ENCODE measurements at places on chromosomes 11 and 22.

DNA sequence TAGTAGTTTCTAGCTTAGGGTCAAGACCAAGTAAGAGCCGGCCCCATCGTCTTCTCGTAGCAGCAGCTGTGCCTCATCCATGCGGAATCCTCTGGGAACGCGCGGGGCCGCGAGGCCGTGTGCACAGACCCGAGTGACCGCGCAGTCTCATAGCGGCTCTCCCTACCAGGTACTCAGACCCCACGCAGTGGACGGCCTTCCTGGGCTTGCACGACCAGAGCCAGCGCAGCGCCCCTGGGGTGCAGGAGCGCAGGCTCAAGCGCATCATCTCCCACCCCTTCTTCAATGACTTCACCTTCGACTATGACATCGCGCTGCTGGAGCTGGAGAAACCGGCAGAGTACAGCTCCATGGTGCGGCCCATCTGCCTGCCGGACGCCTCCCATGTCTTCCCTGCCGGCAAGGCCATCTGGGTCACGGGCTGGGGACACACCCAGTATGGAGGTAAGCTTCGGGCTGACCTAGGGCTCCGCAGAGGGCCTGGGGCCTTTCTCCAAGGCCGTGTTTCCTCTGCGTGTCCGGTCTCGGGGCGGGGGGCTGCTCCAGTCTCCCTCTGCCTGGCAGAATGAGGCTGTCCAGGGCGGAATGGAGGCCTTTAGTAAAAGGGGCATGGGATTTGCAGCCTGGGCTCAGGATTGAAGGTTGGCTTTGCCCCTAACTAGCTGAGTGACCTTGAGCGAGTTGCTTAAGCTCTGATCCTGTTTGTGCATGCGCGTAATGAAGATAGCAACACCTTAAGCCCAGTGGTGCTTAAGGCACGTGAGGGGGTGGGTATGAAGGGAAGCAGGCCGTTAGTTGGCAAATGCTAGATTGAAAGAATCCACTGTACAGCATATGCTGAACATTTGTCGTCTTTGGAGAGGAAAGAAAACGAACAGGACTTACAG lies 48.9 kb downstream of the ST14 start:
- DNase-seq = no peak

DNA sequence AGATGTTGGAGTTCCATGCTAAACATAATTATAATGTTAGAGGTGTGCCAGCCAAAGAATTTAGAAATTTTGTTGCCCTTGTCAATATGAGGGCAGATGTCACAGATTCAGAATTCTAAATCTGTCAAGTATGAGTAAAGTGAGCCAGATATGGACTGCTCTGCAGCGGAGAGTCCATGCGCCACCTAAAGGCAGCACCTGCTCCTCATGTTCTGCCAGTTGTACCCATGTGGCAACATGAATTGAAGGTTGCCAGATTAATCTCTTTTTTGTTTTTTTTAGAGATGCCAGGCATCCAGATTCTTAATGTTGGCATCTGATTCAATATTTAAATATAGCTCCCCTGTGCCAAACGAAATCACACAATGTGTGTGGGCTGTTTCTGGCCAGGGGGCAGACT lies 678.6 kb upstream of the ANO5 start:
- DNase-seq = no peak

- no peak for DNase-seq
Measured at GRCh38 chr11:38446336-38446735, 1848.3 kb upstream of the RAG2 start.

- no peak for DNase-seq
Measured at GRCh38 chr11:85961930-85962363, 106.8 kb downstream of the CCDC83 start.

DNA sequence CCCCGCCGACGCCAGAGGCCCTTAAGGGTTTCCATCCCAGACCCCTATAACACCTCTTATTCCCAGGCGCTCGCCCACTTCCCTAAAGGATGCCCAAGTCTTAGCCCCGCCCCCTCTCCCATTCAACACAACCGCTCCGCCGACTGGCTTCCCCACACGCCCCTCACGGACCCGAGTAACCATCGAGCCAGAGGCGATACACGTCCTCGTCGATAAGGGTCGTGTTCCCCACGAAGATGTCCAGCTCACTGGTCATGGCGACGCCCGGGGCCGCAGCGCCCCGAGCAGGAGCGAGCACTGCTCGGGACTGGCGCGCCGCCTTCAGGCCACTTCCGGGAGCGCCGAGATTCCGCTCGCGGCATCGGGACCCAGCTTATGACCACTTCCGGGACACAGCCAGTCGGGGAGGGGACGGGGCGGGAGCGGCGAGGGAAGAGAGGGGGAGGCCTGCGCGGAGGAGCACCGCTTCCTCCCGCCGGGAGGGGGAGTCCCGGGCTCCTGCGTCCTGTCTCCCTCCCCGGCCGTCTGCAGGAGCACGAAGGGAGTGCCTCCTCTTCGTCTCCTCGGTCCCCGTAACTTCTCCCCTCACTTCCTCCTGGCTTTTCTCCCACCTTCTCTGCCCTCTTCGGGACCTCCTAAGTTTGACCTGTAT lies at the start of gene FIBP:
TSS of gene FIBP (minus strand) at position 309 of the 652 bp plus-strand sequence. CDS start at position 256, 53 bp downstream.
- DNase-seq = peak; percentile 87

DNA sequence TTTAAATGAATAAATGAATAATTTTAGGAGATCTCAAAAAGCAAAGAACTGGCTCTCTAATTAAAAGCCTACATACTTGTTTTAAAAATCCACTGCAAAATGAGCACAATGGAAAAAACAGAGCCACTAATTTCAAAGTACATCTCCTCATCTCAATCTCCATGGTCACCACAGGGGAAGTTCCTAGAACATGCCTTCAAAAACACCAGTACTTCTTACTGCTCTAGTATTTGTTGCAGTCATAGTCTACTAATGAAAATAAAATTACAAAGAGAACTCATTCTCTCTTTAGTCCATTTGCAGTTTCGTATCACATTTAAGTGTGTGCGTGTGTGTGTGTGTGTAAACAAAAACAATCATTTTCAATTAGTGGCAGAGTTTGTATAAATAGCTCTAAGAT lies 54.0 kb downstream of the PIK3C2A start:
- DNase-seq = no peak

GRCh38 chr11:61303725-61304124 lies 8.6 kb upstream of the VWCE start:
- no peak for DNase-seq

GRCh38 chr11:69972351-69972802 lies 105.7 kb upstream of the ANO1 start:
- no peak for DNase-seq

- DNase-seq = no peak
Measured at GRCh38 chr11:102119997-102120396, 9.8 kb downstream of the YAP1 start.

DNA sequence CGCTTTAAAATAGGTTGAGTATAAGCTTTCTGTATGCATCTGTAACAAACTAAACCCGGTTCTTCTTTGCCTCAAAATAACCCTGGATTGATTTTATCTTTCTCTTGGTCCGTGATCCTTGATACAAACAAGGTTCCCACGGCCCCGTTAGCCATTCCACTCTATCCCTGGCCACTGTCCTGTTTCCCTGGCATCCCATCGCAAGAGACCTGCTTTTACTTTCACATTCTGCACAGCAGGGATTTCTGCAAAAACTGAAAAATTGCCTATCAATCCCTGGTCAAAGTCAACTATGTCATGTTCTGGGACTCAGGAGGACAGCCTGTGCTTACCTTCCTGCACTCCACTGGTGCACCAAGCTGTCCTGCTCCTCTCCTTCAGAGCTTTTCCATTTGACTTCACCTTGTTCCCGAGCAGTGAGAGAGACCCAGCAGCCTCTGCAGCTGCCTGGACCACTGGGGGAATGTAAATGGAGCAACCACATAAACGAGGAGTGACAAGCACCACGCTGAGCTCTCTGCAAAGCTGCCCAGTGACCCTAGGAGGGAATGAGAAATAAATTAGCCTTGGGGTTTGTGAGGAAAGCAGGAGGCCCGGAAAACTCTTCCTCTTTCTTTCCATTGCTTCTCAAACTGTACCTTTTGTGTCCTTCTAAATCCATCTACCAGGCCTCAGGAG lies 175.9 kb downstream of the NTM start:
- no peak for DNase-seq

DNA sequence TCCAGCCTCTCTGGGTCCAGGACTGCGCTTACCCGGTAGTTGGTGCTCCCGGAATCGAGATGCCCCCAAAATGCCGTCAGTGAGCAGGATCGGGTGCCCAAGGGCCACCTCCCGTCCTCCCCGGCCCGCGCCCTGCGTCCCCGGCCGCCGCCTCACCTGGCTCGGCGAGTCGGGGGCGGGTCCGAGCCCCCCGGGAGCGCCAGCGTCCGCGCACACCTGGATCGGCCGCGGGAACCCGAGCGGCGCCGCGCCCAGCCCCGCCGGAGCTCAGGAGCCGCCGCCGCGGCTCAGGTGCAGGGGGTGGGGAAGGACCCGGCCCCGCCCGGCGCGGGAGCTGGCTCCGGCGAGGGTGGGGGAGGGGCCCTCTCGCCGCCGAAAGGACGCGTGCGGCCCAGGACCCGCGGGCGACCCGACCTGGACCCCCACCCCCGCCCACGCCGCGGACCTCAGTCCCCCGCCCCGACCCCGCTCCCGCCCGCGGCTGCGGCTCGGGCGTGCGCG lies at the start of gene SHANK2:
TSS of gene SHANK2 (minus strand) at position 309 of the 501 bp plus-strand sequence. CDS start 105,251 bp downstream, outside the sequence.
- no peak for DNase-seq

DNA sequence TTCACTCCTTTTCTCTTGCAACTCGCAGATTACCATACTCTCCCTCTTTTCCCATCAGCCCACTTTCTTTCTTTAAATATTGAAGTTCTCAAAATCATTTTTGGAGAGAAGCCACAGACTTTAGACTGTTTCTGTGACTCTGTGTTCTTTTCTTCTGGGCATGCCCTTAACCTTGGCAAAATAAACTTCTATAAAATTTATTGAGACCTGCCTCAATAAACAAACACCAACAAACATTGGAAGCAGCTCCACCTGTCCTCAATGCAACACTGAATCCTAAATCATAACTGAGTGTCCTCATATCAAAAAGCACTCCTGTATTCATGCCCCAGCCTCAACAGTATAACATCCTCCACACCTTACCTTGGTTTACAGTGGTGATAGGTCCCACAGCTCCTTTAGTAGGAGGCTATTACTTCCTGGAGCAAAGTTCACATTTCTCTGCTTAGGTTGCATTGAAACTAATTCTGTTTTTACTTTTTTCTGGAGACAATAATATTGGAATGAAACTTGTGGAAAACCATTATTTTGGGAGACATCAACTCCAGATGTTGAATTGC lies 320.0 kb upstream of the LRRC4C start:
- no peak for DNase-seq

- DNase-seq = no peak
Measured at GRCh38 chr11:117930668-117931330, 1.6 kb upstream of the TMPRSS13 start.

DNA sequence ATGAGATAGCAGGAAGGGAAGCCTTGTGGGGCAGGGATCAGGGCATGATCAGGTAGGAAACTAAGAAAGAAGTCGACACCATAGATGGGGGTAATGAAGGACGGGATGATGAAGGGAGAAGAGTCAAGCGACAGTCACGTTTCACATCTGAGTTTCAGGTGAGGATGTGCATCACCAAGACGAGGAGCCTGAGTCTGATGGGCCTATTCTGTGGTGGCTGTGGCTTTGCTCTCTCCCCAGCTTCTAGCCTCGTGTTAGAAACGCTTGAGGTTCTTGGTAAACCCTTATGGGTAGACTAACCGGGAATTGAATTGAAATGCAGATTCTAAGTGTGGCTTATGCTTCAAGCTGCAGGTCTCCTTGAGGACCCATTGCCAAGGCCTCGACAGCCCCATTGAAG lies 45.6 kb upstream of the LMO1 start:
- no peak for DNase-seq

DNA sequence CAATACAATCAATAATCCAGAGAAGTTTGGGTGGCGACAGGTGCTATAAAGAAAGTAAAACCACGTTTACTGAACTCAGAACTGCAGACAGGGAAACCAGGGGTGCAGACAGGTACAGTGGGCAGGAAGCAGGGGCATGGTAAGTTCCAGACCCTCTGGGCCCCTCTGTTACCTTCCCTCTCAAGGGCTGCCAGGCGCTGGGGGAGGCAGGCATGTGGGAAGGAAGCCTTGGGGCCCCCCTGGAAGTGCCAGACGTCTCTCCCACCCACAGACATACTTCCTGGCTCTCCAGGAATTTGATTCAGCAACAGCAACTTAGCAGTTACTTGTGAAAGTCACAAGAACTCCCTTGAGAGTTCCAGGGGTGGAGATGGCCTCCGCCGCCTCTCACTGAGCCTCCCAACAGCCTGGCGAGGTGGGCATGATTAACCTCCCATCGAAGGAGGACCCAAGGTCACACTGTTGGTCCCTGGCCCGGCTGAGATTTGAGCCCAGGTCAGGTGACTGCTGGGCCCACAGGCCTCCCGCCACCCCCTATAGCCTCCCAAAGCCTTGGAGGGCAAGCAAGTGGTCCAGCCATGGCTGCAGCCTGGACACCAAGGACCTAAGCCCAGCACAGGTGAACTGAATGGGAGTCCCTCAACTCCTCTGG lies 14.1 kb upstream of the TSKU start:
- DNase-seq = no peak

DNA sequence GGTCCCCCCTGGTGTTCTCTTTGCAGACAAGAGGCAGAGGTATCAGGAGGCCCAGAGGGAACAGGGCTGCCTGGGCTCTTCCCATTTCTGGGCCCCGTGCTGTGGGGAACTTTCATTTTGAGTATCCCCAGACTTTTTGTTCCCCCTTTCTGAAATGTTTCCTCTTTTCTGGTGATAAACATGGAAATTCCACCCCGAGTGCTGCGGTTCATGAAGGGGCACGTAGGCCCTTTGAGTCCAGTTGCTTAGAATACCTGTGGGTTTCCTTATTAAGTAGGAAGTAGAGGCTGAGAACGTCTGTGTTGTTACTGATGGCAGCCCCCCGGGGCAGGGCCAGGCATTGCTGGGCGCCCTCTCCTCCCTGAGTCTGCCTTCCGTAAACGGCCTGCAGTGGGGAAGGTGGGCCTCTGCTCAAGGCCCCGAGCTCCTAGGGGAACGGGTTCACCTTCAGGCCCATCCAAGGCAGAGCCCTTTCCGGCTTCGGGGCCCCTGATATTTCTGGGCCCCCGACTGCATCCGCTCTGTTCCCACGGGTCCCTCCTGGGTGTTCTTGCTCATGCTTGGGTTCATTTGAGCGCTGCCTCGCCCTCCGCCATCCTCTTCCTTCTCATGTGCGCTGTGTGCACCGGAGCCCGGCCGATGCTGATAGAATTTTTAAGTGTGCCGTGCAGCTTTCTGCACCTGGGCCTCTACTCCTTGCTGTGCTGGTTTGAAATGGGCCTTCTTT lies 12.0 kb downstream of the TBC1D22A start:
- no peak for DNase-seq

DNA sequence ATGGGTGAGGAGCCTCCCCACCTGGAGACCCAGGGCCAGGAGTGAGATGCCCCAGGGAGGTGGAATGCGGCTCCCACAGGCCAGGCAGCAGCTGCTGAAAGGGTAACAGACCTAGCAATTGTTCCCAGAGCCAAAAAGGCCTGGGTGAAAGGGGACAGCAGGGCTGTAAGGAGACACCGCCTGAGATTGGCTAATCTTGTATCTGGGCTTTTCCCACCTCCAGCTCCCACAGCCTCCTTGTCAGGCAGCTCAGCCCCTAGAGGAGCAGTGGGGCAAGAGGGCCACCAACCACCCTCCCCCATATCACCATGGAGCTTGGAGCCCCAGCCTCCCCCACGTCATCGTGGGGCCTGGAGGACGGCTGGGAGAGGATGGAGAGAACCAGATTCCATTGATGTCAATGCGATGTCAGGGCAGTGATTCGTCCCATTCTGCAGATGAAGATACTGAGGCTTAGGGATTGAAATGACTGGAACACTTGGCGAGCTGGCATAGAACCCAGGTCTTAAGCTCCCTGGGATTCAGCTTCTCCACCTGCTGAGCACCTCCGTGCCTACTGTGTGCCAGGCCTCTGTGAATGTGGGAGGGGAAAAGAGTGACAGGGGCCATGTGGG lies 2.9 kb upstream of the MGAT3 start:
- DNase-seq = no peak

GRCh38 chr11:33915526-33915925 lies 23.6 kb upstream of the LMO2 start:
- no peak for DNase-seq
